ENCODE measurements at places on chromosomes 11 and 22.

- no peak for DNase-seq
These were observed 456.8 kb downstream of the MIAT start for GRCh38 chr22:27114186-27114585.

- no peak for DNase-seq
These were observed at the start of gene NCR3LG1 for GRCh38 chr11:17351510-17352176. Gene NCR3LG1, plus strand, starts transcription at chr11:17351800. Its CDS starts 170 bp downstream, at chr11:17351970.

DNA sequence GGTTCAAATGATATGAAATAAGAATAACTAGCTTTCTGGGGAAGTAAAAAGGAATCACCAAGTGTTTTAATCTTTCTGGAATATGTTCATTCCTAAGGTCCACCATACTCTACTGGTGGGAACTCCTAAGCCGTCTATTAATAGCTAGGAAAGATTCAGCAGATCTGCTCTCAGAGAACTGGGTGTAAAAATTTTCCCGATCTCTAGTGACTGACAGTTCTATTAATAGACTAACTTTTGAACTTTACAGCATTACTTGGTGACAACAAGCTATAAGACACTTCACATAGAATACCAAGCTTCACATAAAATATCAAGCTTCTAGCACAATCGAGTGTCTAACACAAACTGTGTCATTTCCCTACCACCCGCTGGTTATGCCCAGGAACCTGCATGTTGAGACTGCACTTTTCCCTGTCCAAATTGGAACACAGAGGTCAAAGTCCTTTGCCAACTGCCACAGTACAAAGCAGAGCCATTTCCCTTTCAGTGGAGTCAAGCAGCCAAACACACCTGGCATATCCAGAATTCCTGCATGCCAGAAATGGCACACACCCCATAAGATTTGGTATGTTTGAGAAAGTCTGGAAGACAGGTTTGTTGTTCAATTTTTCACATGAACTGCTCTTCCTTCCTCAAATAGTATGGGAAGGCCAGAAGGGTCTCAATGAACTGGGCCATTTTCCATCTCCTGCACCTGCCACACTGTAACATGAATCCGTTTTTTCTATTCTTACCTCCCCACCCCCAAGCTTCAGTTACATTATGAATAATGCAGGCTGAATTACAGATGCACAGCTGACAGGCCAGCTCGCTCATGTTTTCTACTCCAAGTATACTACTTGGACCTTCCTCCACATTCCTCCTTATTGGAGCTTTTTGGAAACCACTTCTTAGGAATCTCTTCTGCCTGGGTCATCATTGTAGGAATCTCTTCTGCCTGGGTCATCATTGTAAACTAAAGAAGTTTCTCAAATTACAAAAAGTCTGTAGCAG lies 3.7 kb downstream of the OSBP start:
- no peak for DNase-seq

DNA sequence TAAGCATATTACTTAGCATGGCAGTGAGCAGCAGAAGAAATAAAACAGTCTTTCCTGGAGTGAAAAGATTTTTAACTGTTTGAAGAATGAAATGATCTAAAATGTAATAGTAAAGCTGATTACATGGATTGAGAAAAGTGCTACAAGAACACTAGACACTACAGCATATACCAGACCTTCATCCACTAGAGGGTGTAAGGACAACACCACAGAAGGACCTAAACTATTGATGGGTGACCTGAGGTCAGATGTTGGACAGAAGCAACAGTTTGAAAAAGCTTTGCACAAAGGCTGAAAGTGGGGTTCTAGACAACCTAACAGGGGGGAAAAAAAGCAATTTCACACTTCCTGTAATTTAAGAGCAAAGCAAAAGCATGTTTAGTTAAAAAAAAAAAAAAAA lies 97.7 kb downstream of the RBFOX2 start:
- DNase-seq = no peak

DNA sequence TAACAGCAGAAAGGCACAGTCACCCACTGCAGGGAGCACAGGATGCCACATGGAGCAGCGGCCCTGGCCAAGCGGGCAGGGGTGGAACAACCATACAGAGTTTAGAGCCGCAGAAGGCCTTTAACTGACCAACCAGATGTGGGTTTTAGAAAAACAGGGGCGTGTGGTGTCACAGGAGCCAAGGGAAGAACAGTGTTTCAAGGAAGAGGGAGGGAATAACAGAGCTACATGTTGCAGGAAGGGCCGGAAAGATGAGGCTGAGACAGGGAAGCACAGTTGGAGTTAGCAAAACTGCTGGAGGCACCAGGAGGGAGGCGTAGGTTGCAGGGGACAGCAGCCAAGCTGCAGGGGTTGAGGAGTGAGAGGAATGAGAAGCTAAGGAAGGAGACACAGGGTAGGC lies 7.8 kb upstream of the NAA40 start:
- DNase-seq = no peak

Data from epithelial cell of proximal tubule (primary cell).